Kidney epithelial cell (primary cell): ENCODE measurements at places on chromosomes 5 and 9. TPM values are rescaled to one million over a fixed set of nuclear protein-coding genes. Genes with fewer than 3 reads are reported as not detected.
A peak's percentile ranks its signal among the peaks of the same experiment; 100 is the strongest.

DNA sequence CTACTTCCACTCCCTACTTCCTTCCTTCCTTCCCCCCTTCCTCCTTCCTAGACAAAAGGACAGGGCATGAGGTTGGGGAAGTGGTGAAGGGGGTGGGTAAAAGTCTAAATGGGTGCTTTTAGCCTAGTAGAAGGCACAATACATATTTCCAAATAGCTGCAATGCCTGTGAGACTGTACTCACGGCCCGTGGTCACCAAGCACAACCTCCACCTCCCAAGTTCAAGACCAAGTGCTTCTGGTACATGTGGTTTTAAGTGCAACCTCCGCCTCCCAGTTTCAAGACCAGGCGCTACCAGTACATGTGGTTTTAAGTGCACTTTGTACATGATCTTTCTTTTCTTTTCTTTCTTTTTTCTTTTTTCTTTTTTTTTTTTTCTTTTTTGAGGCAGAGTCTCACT, 14.5 kb upstream of the NTNG2 start:
- DNase-seq, result no peak

The DDX4 gene
- not detected in 2 replicates for total RNA-seq

DNA sequence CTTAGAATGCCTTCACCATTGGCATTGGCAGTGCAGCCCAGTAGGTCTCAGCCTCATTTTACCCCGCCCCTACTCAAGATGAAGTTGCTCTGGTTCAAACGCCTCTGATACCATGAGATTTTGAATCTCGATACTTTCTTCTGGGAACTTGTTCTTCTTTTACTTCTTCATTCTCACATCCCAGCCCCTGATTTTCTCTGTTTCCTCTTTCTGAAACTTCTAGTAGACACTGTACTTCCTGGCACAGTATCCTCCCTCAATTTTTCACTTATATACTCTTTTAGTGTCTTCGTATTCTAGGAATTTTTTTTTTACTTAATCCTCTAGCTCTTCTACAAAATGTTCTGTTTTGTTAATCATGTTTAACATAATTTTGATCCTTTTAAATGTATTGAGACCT, 13.1 kb upstream of the ZNF79 start:
- DNase-seq, result no peak

DNA sequence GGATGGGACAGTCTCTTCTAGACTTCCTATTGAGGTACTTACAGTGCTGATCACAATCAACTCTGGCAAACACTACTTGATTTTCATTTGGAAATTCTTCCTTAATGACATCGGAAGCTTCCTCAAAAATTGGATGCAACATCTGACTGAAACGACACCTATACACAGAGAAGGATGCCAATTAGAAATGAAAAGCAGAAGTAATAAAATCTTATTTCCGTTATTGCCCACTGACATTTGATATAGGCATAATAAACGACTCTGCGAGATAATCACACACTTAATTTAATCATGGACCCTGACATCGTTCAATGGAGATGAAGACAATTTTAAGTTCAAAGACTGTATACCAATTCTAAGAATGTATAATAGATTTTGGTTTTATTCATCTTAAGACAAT, 46.4 kb downstream of the ERP44 start:
- no peak for DNase-seq

DNA sequence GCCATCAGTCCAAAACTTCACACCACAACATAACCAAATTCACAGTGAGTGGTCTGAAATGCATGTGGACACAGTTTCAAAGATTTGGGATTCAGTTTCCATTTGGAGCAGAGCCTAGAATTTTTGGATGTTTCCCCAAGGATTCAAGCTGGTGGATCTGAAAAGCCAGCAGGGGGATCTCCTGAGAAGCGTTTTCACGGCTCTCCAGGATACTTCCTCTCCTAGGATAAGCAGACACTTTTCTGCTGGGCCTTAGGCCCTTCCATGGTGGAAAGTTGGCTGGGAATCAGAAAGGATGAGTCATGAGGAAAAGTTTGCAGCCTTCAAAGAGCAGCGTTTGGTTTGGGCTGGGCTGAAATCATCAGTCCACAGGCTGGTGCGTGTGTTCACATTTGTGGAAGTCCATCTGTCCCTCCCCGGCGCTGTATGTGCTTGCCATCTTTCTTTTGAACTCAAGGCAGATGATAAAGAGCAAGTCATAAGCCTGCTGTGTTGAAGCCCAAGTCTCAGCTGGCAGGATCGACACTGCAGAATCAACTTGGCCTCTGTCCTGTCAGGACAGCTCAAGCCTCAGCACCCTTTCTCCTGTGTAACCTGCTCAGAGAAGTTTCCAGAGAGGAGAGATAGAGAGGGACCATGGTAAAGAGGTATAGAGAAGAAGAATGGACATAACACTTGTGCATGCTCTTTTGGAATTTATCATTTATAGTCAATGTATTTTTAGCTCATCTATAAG, 152.6 kb upstream of the MSX2 start:
- DNase-seq, result peak; percentile 37

GRCh38 chr9:108133101-108133500, 643.5 kb upstream of the KLF4 start:
- no peak for DNase-seq

DNA sequence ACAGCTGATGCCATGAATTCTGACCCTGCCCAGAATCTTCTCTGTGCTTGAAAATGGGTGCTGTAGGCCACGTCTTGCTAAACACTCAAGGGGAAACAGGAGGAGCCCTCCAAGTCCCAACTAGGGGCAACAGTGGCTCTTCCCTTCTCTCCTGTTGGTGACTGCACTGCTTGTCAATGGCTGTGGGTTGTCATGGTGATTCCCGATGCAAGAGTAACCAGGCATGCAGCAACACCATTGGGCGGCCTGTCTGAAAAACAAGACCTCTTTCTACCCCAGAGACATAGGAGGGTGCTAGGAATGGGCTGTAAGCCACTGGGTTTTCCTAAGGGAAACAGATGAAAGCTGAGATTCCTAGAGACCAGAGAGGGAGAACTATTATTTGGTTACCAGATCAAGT, 201.7 kb upstream of the PANK3 start:
- DNase-seq, result no peak
